ENCODE measurements at places on chromosomes 5 and 9.

DNA sequence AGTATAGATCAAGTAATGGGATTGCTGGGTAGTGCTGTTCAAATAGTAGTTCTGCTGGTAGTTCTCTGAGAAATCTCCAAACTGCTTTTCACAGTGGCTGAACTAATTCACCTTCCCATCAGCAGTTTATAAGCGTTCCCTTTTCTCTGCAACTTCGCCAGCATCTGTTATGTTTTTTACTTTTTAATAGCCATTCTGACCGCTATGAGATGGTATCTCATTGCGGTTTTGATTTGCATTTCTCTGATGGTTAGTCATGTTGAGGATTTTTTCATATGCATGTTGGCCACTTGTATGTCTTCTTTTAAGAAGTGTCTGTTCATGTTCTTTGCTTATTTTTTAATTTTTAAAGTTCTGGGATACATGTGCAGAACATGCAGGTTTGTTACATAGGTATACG is 279.2 kb upstream of the NREP start:
- no peak for DNase-seq

DNA sequence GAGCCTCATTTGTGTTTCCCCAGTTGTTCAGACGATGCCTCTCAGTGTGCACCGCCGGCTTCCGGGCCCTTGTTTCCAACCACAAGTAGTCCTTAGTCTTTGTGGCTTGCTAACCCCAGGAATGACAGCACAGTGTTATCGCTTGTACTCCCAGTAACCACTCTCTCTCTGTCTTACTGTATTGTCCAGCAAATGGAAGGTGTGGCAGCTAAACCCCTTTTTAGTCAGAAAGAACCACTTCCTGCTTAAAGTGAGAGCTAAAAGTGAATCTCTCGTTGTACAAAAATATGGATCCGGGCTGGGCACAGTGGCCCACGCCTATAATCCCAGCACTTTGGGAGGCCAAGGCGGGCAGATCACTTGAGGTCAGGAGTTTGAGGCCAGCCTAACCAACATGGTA is 61.3 kb downstream of the ENC1 start:
- DNase-seq = no peak

DNA sequence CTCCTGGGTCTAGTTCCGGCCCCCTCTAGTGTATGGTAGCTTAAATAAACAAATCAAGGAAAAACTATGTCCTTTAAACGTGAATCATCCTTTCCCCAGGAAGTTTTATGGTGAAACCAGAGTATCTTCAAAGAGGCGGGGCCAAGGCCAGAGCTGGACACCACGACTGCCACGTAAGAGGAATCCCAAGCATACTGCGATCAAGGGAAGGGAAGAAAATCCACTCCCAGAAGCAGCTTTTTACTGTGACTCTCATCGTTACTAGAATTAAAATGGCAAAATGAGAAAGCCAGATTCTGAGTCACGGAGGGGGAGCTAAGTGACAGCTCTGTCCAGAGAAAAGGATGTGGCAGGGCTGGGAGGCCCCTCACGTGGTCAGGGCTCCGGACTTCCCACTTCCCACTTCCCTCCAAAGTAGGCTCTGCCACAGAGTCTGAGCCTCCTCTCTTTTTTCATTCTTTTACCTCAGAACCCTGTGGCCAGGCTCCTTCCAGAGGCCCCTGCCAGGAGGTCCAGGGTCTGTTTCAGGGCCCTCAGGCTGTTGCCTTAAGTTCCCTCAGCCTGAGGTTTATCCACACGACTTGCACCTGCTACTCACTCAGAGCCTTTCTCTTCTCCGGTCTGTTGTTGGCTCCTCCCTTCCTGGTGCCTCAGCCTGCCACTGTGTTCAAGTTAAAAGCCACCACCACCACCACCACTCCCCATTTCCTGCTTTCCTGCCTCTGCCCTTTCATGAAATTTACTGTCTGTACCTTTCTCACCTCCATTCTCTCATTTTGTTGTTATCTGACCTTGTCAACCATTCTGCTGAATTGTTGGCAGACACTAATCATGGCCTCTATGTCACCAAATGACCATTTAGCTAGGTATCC is 1.4 kb upstream of the GLRX start:
- DNase-seq = peak; percentile 78

- no peak for DNase-seq
Measured at GRCh38 chr9:4145482-4145881, 154.4 kb downstream of the GLIS3 start.

- DNase-seq = no peak
Measured at GRCh38 chr9:108521063-108521590, 334.7 kb downstream of the ACTL7B start.

DNA sequence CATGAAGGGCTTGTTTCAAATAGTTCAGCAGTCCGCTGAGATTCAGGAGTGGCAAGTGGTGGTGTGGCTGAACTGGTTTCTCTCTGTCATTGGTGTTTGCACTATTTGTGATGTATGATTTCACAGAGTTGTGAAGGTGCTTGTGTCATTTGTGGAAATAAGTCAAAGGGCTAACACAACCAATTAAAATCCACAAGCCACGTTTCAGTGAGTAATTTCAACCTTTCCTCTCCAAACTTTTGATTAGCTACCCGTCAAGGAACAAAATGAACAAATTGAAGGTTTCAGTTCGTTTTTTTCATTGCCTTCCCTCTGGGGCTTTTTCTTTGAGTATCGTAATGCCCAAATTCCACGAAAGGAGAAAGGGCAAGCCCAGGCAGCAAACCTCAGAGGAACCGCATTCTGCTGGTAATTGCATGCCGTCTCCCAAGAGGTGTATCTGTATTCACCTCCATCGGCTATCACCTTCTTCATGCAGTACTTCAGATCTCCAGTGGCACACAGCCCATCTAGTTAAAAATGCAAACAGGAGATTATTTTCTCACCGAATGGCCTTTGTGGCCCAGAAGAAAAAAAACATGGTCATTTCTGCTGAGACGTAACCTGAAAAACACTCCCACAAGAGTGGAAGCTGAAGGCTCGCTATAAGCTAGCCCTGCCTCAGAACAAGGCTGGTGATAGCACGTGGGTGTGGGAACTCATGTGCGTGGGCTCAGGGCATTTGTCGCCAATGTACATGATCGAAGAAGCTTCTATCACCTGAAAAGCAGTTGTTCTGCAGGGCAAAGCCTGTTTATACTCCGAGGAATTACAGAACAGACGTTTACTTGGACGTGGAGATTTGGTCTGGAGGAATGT is 197.1 kb downstream of the NR3C1 start:
- no peak for DNase-seq

GRCh38 chr5:175082866-175083590 is 358.6 kb downstream of the MSX2 start:
- DNase-seq = no peak

- no peak for DNase-seq
Measured at GRCh38 chr5:32223972-32224609, 50.0 kb upstream of the GOLPH3 start.

DNA sequence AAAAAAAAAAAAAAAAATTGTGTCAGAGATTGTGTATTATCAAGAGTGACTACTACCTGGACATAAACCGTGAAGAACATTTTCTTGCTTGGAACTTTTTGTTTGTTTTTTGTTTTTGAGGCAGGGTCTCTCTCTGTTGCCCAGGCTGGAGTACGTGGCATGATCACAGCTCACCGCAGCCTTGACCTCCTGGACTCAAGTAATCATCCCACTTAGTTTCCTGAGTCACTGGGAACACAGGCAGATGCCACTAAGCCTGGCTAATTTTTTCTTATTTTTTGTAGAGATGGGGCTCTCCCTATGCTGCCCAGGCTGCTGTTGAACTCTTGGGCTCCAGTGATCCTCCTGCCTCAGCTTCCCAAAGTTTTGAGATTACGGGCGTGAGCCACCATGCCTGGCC is 25.8 kb downstream of the DCP2 start:
- DNase-seq = no peak

DNA sequence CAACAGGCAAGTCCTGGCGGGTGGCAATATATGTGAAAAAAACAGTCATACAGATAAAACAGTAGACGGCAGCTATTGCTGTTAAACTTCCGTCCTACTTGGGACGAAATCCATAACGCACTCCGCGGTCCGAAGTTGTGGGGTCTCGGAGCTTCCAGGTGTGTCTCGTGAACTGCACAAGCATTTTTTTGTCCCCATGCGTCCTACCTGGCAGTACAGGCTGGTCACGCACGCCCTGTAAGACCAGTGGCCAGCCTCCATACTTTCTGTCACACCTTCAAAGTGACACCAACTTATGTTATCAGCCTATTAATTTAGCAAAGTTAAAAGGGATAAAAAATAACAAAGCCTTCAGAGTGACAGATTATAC is 51.3 kb downstream of the TGFBI start:
- no peak for DNase-seq

GRCh38 chr9:4507306-4508130 is 17.2 kb downstream of the SLC1A1 start:
- DNase-seq = no peak

DNA sequence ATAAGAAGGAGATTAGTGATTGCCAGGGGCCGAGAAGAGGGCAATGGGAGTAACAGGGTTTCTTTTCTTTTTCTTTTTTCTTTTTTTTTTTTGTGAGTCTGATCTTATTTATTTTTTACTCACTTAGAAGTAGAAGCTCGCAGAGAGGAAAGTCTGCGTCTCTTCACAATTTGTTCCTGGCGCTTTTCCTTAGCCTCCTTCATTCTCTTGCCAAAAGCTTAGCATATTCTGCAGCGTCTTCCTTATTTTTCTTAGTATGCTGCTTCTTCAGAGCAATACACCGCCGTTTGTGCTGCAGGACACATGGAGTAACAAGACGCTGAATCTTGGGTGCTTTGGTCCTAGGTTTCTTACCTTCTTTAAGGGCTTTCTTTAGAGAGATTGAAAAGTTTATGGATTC is 30.3 kb upstream of the DENND4C start:
- no peak for DNase-seq

GRCh38 chr5:14458414-14458813 is 123.2 kb upstream of the OTULINL start:
- DNase-seq = no peak

GRCh38 chr9:23683611-23684061 is 142.4 kb downstream of the ELAVL2 start:
- DNase-seq = no peak

- DNase-seq = no peak
Measured at GRCh38 chr5:35247648-35248034, 17.4 kb upstream of the PRLR start.

DNA sequence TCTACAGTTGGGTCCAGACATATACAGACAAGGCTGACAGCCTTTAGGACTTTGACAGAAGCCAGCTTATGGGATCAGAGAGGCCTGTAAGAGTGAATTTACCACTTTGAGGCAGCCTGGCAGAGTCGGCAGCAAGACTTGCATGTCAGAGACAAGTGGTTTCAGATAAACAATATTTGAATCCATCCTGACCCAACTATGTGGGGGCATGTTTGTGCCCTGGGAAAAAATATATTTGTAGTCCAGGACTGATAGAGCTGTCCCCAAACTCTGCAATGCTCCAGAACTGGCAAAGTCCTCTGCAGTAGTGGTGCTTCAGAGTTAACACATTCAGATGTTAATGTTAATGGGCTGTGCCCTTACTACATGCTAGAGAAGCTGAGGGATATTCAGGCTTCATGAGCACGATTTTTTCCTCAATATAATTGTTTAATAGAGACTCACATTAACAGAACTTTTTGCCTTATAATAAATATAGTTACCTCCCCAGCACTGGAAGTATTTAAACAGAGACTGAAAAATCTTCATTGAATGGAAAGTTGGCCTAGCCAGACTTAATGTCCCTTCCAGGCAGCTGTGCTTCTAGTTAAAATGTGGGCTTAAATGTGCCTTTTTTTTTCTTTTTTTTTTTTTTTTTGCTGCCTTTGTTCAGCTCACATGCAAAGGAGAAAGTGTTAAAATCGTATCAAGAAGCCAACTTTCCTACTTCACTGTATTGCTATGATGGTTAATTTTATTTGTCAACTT is 42.9 kb downstream of the FEM1C start:
- no peak for DNase-seq

DNA sequence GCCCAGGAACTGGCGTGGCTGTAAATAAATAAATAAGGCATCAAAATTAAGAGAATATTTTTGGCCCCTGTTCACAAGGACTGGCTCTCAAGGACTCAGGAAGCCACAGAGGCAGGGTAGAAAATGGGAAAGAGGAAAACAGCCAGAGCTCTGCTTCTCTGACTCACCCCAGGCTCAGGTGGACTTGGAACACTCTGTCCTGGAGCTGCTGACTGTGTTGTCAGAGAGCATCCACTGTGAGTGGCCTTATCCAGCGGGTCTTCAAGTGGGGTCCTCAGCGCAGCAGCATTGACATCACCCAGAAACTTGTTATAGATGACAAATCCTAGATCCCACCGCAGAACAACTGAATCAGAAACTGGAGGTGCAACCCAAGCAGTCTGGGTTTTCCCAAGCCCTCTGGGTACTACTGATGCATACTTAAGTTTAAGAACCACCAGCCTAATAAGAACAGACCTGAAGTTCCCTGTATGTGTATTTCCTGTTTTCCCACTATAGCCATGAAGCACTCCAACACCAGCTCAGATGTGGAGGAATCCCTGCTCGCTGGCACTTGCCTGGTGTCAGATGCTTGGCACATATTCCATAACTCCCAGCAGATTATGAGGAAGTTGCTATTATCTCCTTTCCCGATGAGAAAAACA is 20.5 kb downstream of the ADRA1B start:
- DNase-seq = no peak

GRCh38 chr9:97632248-97632984 is 752 bp downstream of the TSTD2 start:
- no peak for DNase-seq

DNA sequence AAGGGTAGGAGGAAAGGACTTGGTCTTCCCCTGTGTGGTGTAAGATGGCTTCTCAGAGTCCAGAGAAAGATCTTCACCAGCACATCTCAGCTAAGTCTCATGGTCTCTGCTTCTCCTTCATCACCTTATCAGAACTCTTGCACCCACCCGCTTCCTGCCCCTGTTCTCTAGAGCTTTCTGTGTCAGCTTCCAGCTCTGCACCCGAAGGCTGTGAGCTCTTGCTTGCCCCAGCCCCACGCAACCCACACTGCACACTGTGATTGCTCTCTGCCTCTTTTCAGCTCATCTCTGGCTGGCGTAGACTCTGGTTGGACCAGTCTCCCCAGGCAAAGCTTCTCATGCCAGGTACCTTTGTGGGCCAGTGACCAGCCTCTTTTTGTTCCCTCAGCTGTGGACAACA is 93.2 kb upstream of the RAPGEF1 start:
- DNase-seq = no peak

DNA sequence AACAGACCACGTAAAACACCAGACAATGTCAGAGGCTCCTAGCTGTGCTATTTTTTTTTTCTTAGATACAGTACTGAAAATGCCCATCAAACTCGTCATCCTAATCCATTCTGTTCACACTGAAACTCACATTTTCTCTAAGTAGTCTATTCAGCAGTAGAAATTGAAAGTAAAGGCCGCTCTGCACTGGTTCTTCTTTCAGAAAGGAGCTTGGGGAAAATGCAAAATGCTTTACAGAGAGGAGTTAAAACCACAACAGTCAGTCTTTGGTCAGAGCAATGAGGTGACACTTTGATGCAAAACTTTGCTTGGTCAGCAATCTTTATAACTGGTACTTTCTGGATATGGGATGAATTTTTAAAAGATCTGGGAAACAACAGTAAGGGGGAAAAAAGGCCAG is 43.8 kb upstream of the SUSD1 start:
- no peak for DNase-seq

DNA sequence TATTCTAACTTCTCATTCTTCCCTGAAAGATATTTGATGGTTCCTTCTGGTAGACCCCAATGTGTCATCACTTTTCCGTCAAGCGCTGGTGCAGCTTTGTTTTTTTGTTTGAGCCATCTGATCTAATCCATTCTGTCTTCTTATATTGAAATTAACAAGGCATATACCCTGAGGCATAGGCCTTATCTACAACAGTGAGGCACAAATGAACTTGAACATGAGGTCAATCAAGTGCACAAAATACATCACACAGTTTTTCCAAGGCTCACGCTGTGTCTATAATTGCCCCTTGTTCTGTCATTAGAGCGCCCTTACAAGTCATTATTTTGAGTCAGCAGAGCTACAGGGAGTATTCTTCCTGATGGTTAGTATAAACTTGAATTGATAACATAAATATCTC is 406.6 kb downstream of the MAT2B start:
- DNase-seq = no peak
